CD4-positive, alpha-beta T cell treated with Interleukin-21 for 1 hour (primary cell): ENCODE measurements at places on chromosomes 2 and 18.
A peak's percentile ranks its signal among the peaks of the same experiment; 100 is the strongest.

- DNase-seq = no peak
Observed at GRCh38 chr18:53796040-53796729, 428.3 kb downstream of the MBD2 start.

GRCh38 chr2:233093721-233094120, 33.6 kb downstream of the INPP5D start:
- no peak for DNase-seq

DNA sequence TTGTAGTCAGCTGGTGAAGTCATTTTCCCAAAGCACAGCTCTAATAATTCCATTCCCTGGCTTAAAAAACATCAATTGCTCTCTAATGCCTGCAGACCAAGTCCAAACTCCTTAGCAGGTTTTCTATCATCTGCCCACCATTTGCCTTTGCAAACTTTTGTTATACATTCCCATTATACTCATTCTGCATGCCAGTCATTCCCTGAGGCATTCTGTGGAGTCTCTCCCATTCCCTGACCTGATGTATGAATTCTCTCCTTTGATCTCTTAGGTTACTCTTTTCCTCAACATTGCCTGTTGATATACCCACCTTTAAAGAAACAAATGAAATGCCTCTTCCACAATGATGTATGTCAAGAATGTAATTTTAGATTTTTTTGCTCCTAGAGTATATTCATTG, 852.0 kb upstream of the FSHR start:
- no peak for DNase-seq

DNA sequence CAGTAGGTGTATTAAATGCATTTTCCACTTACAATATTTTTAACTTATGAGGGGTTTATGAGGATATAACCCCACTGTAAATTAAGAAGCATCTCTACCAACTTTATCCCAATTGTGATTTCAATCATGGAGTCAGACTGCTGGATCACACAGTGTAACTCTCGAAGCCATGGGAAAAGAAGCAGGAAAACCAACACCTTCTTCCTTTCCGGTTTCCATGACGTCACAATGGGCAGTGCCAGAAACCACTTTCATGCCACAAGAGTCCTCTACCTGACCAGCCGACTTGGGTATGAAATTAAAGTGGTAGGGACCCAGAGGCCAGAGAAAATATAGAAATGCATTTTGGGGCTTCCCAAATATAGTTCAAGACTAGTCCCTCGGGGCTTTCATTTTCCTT, 4.2 kb downstream of the RNF152 start:
- DNase-seq = no peak

DNA sequence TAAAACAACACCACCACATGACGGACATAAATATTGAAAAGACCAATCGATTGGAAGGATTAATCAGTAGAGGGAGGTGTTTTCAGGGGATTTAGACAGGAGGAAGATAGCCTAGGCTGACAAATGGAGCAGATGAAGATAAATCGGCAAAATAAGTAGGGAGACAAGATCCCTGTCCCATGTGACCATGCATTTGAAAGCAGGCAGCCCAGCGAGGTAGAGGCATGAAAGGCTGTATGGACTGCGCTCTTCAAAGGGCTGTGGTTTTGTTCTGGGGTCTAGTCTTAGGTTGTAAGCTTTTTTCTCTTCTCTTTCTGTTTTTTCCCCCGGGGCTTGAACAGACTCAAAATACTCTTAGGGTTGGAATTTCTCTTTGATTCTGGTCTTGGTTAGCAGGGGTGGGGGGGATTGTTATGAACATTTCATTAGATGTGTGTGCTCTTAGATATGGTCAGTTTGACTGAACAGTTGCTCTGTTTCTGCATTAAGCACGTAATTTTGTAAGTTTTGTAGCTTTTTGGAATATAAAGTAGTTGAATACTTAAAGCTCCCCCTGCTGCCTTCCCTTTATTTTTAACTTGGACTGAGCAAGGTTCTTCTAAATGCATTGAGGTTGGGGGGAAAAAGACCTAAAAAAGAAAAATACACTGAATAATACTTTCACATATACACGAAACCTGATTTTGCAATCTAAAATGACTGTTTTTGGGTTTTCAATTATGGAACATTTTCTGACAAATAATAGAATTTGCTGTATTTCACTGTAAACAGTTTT, 32.2 kb downstream of the ZNF532 start:
- no peak for DNase-seq

GRCh38 chr2:212414767-212415211, 123.8 kb downstream of the ERBB4 start:
- DNase-seq = no peak

- DNase-seq = peak; percentile 86
Observed at GRCh38 chr18:2994603-2995432, 18.1 kb downstream of the LPIN2 start.

DNA sequence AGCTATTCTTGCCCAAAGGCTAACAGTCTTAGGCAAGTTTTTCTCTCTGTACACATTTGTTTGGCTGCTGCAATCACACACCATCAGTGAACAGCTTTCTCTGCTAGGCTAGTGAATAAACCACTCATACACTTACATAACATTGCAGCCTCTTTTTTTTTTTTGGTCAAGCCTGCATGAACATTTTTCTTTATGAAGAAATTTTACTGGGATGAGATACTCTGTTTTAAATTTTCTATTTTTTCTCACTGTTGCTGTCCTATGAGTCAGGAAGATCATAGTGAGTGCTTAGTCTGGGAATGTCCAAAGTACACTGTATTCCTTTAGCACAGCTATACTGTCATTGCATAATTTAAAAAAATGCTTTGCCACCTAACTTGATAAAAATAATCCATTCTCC, 58.5 kb downstream of the ROCK1 start:
- DNase-seq = no peak

- no peak for DNase-seq
Observed at GRCh38 chr2:119449521-119449920, 17.9 kb downstream of the TMEM37 start.

DNA sequence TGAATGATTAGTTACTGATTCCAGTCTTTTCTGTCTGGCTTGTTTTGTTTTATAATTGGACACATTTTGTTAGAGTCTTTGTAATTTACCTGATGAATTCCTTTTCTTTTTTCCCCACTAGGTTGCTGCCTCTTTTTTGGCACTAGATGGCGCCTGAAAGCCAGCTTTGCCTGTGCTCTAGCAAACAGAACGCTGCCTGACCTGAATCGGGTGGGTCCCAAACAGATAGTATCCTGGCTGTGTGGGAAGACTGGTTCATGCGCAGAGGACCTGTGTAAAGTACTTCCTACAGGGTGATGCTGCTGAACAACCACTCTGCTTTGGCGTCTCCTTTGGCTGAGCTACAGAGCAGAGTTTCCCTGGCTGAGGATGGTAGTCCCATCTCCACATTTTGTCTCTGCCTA, 288.2 kb downstream of the IKZF2 start:
- peak; percentile 16 for DNase-seq

GRCh38 chr2:12965540-12966269, 249.0 kb downstream of the TRIB2 start:
- peak; percentile 49 for DNase-seq

DNA sequence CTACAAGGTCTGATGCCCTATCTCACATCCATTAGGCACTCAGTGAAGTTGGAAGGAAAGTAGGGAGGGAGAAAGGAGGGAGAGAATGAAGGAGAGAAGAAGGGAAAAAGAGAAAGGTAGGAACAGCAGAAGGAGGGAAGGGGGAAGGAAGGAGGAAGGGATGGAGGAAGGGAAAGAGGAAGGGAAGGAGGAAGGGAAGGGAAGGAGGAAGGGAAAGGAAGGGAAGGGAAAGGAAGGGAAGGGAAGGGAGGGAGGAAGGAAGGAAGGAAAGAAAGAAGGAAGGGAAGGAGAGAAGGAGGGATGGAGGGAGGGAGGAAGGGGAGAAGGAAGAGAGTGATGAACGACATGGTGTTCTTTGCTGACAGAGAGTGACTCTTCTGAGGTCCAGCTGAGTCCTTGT, 468.9 kb upstream of the MYT1L start:
- DNase-seq = no peak

DNA sequence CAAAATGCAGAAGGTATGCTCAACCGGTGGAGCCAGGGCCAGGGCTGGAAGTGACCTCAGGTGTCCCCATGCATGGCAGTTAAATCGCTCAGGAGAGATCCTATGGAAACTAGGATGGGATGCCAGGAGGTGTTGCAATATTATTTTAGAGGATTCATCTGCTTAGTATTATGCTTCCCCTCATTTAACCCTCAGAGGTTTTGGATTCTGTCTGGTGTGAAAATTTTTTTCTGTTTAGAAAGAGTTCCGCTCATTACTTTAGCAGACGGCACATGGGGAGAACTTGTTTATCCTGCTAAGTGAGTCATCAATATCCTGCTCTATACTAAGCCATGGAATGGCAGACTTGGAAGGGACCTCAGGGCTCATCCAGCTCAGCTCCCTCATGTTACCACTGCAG, 42.5 kb downstream of the TRIB2 start:
- no peak for DNase-seq

- DNase-seq = no peak
Observed at GRCh38 chr2:72629062-72629461, 196.8 kb downstream of the EXOC6B start.
